ENCODE measurements at places on chromosomes 1 and 21.
A peak's percentile ranks its signal among the peaks of the same experiment; 100 is the strongest.

DNA sequence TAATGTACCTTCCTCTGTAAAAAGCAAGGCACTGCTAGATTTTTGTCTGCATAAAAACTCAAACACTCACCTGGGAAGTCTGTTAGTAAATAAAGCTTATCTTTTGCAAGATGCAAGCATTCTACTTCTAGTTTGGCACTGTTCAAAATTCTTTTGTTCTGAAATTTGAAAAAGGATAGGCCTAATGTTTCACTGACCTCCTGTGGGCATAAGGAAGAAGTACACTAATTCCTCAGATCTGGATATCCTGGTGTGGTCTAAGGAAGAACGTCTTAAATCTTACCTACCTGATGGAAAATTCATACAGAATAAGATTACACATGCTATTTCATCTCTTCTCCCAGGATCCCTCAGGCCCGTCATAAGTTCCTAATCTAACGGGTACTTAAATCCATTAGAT, 93.5 kb upstream of the CAMK1G start:
- no peak for DNase-seq

- DNase-seq, result no peak
These were observed 143.7 kb upstream of the CAMK1G start for GRCh38 chr1:209439828-209440227.

- DNase-seq, result peak; percentile 94
These were observed 1.3 kb upstream of the DNAJC16 start for GRCh38 chr1:15525050-15526020.

- no peak for DNase-seq
These were observed 758 bp downstream of the RAD54L start for GRCh38 chr1:46248122-46248920.

DNA sequence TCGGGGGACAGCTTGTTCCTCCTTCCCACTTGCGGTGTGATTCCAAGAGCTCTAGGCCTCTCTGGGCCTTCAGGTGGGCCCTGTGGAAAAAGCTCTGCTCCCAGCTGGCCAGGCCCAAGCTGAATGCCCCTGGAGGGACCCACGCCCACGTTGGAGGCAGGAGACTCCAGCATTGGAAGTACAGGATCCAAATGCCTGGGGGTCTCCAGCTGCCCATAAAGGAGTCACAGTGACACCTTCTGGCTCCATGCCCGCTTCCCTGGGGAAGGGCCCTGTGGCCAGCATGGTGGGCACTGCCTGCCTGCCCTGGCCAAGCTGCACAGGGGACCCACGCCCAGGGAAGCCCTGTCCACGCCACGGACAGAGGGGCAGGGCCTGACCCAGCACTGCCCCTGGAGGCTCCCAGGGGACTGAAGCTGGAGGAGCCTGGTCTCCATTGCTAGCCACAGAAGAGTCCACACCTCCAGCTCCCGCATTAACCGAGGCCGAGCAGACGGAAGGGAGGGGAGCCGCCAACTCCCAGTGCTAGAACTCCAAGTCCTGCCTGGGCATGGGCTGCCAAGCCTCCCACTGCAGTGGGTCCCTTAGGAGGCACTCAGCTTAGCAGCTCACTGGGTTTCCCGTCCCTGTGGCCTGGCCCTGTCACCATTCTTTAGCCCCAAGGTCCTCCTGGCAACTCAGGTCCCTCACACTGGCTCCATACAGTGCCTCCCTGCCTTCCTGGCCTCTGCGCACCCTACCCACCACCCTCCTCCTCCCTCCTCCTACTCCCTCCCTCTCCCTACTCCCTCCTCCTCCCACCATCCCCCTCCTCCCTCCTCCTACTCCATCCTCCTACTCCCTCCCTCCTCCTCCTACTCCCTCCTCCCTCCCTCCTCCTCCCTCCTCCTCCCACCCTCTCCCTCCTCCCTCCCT, 41.9 kb downstream of the WNT9A start:
- DNase-seq, result no peak

DNA sequence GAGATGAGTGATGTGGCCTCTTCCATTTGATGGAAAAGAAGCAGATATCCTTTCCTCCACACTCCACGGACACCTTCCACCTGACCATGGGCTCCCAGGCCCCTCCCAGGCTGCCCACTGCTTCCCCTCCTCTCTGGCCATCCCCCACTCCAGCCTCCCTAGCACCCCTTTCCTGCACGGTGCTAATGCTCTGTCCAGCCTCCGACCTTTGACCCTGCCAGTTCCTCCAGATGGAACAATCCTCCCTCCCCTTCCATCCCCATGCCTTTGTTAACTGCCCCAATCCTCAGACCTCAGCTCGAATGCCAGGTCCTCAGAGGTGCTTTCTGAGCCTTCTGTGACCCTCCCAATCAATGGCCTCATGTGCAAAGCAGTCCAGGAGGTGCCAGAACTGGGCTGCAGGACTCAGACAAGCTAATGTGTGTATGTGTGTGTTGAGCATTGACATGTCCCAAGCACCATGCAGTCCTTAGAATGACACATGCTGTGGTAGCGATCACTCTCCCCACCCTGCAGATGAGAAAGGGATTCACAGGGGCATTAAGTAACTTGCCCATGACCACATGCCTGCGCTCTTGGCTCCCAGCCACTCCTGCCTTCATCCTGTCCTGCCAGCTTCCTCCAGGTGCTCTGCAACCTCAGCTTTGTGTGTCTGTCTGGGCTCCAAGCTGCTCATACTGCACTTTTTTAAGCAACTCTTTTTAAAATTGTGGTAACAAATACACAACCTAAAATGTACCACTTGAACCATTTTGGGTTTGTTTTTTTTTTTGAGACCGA, 63.5 kb upstream of the EDN2 start:
- DNase-seq, result no peak

Data from skeletal muscle cell (primary cell).